Stimulated activated CD4-positive, alpha-beta T cell treated with anti-CD3 and anti-CD28 coated beads, Interleukin-1b, Interleukin-23, amount 100 ng/mL, for 24 hours (primary cell): ENCODE measurements at places on chromosomes 3 and 15.

DNA sequence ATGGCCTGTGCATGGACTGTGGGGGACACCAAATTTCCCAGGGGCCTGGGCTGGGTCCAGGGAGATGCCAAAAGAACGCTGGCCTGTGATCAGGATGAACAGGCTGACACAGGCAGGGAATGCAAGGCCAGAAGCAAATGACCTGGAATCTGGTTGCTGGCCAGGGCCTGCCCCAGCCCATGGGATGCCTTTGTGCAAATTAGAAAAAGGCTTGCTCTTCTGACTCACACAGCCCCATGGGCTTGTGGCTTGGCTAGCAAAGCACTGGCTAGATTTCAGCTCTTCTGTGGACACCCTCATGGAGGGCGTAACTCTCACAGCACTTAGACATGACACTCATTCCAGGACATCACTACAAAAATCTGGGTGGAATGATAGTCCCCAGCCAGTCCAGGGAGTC is 356.0 kb downstream of the SHQ1 start:
- DNase-seq: no peak

GRCh38 chr15:96702589-96702988 is 372.1 kb downstream of the NR2F2 start:
- DNase-seq: no peak

GRCh38 chr3:9079676-9080075 is 116.4 kb upstream of the RAD18 start:
- no peak for DNase-seq

GRCh38 chr3:37147666-37148065 is 26.7 kb downstream of the LRRFIP2 start:
- no peak for DNase-seq

DNA sequence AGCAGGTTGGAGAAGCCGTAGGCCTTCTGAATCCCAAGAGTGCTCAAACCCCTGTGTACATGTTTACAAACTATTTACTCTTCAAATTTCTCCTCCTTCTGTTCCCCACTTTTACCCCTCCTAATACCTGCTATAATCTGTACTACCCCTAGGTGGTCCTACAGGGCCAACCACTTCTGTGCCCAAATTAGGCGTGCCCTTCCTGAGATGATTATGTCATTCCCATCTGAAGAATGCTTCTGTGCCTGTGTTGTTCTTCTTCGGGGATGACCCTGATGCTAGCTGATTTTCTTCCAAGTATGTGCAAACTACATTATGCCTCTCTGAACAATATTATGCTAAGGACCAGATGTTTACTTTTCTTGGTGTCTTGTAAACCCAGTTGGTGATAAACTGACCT is 20.5 kb downstream of the RBP2 start:
- no peak for DNase-seq

GRCh38 chr3:33453331-33453761 is 13.1 kb upstream of the UBP1 start:
- no peak for DNase-seq

DNA sequence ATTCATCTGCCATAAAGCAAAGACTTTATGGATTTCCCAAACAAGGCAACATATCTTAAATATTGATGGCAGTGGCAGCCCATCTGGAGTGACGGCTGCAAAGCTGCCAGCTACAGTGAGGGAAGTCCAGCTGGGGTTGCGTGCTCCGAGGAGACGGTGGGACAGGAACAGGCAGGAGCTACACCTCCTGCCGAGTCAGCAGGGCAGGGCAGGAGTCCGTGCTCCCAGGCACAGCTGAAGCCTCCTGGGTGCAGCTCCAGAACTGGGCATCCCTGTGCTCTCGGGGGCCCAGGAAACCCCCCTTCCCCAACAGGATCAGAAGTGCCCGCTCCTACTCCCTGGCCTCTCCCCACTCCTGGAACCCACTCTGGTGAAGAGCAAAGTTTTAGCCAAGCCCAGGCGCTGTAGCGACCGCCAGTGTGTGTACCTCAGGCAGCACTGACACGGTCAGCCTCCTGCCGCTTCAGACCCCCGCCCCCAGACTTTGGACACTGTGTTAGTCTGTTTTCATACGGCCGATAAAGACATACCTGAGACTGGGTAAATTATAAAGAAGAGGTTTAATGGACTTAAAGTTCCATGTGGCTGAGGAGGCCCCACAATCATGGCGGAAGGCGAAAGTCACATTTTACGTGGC is 556.4 kb upstream of the CCDC54 start:
- DNase-seq: no peak

DNA sequence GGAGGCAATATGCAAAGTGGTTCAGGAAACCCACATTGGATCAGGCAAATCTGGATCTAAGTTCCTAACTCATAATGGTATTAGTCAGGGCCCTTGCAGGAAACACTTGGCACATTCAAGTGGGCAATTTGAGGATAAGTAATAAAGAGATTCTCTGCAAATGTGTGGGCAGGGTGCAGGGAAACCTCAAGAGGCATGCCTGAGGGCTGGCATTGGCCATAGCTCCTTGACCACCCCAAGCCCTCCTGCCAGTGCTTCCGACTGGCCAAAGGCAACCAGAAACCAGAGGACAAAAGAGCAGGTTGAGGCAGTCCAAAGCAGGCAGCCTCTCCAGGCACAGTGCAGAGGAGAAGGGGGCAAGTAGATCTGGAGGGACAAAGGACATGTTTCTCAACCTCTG is 130.8 kb upstream of the SNTN start:
- no peak for DNase-seq

DNA sequence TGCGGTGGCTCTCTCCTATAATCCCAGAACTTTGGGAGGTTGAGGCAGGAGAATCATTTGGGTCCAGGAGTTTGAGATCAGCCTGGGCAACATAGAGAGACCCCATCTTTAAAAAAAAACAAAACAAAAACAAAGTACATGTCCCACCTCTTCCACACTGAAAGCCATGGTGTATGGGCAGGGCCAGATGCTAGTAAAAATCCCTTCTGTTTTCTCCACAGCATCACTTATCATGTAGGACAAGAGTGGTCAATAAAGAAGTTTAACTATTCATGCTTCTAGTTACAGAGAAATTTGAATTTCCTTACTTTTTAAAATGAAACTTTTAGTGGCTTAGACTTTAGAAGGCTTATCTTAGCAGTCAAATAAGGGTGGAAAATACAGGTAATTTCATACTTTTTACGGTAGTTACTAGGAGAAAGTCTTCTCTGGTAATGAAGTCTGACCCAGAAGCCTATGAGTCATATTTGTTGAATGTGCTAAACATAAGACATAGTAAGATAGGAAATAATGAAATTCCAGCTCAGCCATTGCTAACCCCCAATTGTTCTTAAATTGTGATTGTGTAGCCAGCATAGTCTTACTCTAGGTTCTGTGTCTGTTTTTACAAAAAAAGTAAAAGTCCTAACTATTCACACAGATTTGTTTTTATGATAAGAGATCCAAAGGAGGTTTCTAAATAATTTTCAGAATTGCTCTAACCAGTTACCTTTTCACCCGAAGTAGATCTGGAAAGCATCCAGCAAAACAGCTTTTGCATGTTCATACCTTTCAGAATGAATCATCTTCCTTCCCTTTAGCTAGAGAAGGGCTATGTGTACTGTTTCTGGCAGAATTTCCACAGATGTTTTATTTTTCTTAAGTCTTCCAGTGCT is 16.4 kb upstream of the ZNF609 start:
- no peak for DNase-seq

GRCh38 chr15:42059661-42060476 is 34.5 kb downstream of the PLA2G4D start:
- DNase-seq: peak; percentile 42

DNA sequence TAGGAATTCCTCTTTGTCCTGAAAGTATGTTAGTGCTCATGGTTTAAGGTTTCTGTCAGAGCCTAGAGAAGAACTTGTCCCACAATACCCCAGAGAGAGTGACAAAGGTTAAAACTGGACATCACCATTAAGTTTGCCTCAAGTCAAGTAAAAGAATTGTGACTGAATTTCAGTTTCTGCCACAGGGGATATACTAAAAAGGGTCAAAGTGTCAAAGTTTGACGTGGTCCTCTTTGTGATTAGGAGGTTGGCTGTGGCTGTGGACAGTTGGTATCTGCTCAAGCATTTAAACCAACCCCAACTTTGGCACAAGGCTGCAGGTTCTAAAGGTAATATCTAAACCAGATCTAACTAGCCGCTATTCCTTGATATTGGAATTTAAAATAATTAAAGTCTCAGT is 26.1 kb downstream of the FMN1 start:
- no peak for DNase-seq

DNA sequence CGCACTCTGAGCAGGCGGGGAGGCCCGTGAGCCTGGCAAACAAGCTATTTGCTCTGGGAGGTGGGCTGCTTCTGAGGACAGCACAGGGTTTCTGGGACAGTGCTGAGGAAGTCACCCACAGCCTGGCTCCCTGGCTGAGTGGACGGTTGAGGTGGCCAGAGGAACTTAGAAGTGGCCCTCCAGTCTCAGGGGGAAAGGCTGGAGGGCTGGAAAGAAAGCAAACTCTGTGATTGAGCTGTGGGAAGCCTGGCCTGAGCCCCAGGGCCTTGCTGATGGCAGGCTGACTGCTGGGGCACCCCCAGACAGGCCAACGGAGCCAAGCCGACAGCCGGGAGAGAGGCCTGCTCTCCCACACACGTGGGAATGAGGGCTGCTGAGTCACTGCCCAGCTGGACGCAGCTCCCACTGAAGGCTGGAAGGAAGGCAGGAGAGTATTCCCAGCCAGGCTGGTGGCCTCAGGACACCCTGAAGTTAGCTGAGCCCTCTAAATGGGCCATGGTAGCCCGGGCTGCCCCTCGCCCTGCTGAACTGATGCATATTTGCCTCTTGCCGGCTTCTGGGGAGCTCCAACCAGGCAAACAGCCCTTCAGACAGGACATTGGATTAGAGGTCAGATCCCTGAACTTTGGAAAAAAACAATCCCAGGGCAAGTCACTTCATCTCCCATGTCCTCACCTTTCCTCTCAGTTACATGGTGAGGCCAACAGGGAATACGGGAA is 98.0 kb upstream of the TLE3 start:
- DNase-seq: no peak

DNA sequence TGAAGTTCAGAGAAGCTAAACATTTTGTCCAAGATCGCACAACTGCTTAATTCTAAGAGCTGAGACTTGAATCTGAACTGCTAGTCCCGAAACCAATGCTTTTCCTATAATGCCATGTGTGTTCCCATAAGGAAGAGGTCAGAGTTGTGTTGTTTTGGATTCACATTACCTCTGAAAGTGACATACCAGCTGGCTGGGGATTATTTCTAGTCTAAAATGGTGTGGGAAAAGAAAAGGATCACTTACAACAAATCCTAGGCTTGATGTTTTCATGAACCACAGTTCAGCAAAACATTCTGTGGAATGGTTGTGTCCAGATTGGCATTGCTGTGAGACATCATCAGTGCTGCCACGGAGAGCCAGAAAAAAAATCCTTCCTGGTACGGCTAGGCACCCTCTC is 35.0 kb upstream of the LRRC3B start:
- DNase-seq: no peak

DNA sequence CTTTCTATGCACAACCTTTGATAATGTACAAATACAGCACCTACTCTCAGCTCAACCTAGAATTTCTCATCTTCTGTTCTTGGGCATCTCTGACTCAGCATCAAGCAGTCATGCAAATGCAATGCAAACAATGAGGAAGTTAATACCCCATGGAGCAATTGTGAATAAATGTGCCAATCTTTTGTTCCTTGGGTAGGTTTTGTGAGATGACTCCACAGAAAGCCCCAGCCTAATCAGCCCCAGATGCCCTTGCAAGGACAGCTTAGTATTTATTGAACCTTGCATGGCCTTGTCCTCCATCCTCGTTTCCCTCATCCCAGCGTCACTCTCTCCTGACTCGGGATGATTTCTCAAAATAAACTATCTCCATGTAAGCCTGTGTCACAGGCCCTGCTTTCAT is 494.7 kb upstream of the NECTIN3 start:
- DNase-seq: no peak

DNA sequence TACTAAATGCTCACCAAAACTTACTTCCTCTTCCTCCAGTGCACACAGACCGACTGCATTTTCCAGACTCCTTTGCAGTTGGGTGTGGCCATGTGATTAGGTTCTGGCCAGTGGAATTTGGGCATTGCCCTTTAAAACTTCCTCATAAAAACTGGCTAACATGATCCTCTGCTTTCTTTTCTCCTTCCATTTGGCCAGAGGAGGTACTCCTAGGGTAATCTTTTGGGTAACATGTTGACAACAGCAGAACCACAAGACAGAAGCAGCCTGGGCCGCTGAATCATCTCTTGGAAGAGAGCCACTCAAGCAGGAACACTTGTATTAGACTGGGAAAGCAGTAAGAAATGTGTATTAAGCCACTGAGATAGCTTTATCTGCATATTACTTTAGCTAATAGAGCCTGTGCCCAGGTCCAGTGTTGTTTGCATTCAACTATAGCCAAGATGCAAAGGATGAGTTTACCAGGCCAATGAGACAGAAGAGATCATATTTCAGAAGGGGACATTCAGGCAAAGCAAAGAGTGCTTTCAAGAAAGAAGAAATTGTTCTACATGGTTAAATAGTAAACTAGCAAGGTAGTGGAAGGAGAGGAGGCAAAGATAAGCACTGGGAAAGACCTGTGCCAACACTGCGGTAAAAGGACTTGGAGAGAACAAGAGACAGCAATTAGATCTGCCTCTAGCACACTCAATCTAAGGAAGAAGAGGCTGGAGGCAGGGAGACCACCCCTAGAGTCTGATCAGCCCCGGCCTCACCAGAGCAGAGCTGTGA is 79.8 kb downstream of the PLCH1 start:
- DNase-seq: no peak

DNA sequence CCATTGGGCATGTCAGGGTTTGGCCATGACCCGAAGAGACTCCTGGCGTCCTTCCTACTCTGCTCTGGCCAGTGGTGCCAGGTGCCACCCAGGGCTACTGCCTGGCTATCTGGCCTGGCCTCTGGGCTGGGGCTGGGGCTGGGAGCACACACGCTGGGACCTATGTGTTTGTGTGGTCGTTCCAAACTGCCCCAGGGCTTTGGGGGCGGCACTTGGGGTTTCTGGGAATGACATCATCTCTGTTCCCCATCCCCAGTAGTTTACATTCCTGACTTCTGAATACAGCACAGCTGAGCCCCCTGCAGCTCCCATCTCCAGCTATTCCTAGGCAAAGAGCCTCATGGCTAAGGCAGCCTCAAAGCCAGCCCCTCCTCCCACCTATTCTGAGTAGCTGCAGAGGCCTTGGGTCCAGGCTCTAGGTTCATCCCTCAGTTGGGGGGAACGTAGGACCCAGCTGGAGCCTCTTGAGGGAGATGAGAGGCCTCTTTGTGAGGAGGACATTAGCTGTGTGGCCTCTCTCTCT is 24.3 kb downstream of the PLEKHO2 start:
- DNase-seq: no peak

- no peak for DNase-seq
Measured at GRCh38 chr15:76058714-76059319, 968 bp upstream of the TMEM266 start.

DNA sequence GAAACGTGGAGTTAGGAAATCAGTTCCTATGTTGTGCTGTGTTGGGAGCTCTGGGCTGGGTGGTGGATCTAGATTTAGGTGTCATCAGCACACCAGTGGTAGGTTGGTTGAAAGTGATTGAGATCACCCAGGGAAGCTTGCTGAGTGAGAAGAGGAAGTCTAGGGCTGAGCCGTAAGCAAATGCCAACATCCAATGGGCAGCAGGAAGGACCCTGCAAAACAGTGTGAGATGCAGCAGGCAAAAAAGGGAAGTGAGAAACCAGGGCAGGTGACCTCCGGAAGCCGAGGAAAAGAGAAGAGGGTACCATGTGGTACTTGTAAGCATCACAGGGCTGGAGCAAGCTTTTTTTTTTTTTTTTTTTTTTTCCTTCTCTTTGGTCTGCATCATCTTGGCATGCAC is 15.9 kb upstream of the COPG1 start:
- DNase-seq: no peak
